Stimulated activated CD4-positive, alpha-beta T cell treated with anti-CD3 and anti-CD28 coated beads, Interleukin-2, amount 100 ng/mL, for 24 hours (primary cell): ENCODE measurements at places on chromosomes 1 and 21.
A peak's percentile ranks its signal among the peaks of the same experiment; 100 is the strongest.

- DNase-seq, result no peak
Observed at GRCh38 chr1:32703479-32704291, 1.1 kb upstream of the SYNC start.

DNA sequence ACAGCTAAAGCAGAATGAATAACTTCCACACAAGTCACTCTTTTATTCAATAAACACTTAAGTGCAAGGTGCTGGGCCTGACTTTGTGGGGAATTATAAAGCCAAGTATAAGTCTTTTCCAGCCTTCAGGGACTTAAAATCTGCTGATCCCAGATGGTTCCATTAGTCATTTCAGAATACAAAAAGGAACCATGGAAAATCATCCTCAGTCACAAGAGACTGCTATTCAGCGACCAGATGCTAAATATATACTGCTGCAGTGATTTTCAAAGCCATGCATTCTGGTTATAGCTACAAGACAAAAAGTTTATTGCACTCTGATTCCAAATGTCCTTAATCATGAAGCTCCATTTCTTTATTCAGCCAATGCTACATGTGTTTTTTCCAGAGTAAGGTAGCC lies 25.7 kb downstream of the GLMN start:
- no peak for DNase-seq

GRCh38 chr1:983798-984475 lies 2.0 kb upstream of the PERM1 start:
- peak; percentile 73 for DNase-seq

- no peak for DNase-seq
Observed at GRCh38 chr21:45974073-45975019, 7.2 kb upstream of the COL6A1 start.

DNA sequence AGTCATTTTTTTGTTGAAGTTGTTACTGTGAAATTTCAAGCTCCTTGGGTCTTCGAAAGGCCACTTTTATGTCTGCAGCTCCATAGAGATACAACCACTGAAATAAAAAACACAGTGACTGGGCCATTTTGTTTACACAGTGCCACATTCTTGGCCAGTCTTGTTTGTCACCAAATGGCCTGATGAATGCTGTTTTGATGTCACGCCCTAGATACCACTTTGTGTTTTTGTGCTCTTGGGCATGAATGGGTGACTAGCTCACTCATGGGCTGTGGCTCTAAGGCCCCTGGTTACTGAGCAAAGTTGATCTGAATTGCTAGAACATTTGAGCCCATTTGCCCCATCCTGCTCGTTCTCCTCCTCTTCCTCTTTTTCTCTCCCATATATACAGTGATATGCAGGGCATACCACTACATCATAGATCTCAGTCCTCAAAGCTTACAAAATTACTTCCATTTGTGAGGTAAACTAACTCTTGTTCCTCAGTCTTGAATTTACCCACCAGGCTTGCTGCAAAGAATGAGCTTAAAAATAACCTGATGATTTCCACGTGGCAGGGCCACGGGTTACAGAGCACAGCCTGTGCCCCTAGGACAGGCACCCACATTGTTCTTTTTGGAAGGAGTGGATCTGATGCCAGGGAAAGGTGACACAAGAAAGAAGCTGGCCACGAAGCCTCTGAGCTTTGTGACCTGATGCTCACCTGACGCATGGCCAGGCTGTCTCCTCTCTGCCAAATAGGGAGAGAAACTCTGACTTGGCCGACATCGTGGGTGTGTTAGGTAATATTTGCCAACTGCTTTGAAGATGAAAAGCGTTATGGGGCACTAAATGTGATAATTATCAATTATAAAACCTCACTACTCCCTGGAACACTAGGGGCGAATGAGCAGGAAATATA lies 92.4 kb downstream of the RUNX1 start:
- DNase-seq, result no peak

- DNase-seq, result peak; percentile 41
Observed at GRCh38 chr1:20367116-20367585, 76.5 kb downstream of the VWA5B1 start.

- DNase-seq, result no peak
Observed at GRCh38 chr1:219215477-219215876, 41.8 kb downstream of the LYPLAL1 start.

DNA sequence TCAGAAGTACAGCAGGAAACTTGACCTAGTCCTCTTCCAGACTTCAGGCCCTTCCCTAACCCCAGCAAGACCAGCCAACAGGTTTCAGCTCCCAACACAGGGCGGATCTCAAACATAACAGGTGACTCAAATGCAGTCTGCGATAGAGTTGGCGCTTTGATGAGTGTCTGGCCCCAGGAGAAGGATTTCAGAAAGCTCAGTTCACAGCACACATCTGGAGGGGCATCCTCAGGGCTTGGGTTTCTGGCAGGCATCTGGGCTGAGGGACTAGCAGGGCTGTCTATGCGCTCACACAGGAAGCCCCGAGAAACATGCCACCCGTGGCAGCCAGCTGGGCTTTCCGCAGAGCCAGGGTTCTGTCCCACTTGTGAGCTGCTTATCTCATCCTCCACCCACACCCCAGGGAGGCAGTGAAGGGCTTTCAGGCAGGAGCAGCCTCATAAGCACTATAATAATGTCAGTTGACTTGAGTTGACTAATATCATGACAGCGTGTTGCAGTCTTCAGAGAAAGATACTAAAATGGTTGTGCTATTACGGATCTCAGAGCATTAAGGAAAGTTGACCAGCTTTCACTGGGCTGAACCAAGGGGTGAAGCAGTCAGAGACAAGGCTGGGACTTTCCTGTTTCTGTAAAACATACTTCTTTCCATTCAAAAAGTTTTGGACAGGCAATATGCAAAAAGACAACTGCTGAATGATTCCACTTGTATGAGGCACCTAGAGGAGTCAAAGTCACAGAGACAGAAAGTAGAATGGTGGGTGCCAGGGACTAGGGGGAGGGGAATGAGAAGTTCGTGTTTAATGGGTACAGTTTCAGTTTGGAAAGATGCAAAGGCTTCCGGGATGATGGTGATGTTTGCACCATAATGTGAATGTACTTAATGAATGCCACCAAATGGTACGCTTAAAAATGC lies 233.0 kb upstream of the IRF2BP2 start:
- DNase-seq, result peak; percentile 81

DNA sequence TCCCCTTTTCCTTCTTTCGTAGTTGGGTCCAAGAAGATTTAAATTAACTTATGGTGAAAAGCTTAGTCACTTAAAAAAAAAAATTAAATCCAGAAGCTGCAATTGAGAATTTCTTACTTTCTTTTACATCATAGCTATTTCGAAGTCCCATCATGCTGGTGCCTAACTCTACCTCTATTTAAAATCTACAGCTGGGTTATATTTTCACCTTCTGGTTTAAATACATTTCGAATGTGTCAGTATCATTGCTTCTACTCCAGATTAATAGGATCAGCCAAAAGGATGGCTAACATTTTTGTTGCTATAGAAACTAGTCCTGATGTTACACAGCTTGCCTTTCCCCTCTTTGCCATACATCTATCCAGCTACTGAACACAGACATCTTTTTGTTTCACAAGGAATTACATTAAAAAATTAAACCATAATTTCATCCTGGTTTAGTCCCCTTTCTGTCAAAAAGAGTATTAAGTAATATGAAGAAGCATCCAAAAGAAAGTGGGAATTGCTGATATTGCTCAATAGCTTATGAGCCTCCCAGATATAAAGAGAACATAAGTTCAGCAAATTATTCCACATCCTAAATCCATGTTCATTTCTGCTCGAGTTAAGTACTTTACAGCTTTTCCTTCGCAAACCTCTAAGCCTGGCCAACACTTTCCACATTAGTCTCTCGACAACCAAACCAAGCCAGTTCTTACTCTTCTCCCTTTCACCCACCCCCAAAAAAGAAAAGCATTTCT lies 396.7 kb upstream of the DAB1 start:
- DNase-seq, result no peak

DNA sequence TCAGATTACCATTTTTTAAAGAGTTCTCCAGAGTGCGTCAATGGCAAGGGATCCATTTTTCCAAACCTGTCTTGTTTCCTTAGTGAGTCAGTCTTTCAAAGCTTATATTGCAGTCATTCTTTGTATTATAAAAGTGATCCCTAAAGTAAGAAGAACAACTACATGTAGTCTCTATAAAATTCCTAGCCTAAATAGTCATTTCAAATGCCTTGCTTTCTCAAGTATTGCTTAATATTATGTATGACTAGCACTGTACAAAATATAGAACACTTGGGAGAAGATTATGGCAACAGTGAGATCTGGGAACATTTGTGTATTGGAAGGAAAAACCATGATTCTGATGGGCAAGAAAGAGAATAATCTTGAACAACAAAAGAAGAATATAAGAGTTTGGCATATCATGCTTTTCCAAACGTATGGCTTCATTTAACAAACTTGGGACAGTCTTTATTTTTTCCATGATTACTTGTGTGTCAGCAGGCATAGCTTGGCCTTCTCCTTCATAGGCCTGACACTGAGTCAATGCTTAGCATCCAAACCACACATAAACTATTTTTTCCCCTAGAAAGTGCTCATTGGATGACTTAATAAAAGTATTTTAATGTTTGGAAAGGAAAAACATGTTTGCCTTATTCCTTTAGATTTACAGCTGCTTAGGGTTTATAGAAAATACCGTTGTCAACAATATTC lies 547.4 kb downstream of the LTN1 start:
- DNase-seq, result no peak

- no peak for DNase-seq
Observed at GRCh38 chr1:236990052-236990445, 14.2 kb downstream of the MT1HL1 start.

- peak; percentile 18 for DNase-seq
Observed at GRCh38 chr1:22861764-22862440, 110.8 kb downstream of the LACTBL1 start.

GRCh38 chr1:150017206-150017750 lies 6.8 kb upstream of the OTUD7B start:
- no peak for DNase-seq

DNA sequence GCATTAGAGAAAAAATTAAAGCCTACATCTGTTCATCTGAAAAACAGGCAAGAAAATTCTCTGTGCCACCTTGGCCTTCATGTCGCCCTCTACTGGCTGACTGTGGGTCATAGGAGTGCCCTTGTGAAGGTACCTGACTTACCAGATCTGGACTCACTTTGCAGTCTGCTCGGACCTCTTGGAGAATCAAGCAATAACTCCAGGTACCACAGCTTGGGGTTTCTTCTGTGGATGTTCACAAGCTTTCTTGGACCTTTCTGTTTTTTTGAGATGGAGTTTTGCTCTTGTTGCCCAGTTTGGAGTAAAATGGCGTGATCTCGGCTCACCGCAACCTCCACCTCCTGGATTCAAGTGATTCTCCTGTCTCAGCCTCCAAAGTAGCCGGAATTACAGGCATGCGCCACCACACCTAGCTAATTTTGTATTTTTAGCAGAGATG lies 2.4 kb upstream of the PRAMEF18 start:
- peak; percentile 50 for DNase-seq
